ENCODE measurements at places on chromosomes 4 and X.

DNA sequence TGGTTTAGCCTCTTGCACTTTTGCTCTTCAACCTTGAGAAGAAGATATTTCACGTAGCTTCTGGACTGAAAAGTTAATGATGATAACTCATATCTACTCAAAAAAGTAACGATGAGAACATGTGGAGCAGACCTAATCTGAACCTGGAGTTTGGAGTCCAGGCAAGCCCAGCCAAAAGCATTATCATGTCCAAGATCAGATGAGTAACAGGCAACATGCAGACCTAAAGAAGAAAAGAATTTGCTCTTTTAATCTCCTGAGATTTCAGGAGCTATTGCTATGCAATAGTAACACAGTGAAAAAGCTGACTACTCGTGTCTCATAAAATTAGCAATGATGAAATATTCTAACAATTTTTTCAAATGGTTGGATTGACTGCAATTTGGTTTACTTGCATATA lies 21.8 kb upstream of the PPA2 start:
- no peak for DNase-seq

DNA sequence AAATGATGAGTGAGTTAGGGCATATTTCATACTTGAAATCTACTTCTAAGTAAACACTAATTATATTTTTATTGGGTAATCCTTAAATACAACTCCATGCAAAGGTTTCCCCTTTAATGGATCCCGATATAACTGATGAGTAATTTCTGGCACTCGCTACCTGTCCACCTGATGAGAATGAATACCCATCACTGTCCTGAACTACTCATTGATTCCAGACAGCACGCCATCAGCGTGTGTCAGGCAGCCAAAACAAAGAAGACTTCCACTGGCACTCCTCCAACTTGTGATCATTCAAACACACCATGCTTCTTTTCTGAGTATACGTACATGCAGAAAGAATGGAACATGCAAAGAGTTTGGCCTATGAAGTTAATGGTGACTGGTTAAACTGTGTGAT lies 69.4 kb downstream of the HCCS start:
- no peak for DNase-seq

- DNase-seq = peak; percentile 90
Measured at GRCh38 chr4:139453041-139453370, 915 bp upstream of the RAB33B start.

DNA sequence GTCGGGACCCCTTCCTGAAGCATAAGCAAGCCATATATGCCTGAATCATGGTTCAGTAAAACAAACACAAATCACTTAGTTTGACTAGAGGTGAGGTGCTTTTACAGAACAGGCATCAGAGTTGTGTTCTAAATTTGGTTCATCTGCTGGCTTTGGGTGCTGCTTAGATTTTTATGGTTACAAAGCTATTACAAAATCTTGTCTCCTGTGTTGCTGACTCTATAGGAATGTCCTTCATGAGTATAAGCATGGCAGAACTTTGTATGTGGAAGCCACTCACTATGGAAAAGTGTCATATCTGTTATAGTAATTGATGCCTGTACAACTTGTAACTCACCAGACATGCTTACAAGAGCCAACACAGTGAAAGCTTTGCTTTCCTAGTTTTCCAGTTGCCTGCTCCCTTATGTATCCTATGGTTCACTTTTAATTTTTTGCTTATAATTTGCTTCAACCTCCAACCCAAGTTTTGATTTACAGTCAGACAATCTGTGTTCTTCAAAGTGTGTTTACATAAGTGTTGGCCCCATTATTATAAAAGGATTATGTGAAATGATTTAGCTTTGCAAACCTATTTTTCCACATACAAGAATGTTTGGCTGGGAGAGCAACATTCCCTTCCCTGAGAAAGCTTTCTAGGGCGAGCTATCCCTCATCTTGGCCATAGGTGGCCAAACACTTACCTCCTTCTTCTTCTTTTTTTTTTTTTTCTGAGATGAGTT lies 30.0 kb upstream of the CYP2U1 start:
- no peak for DNase-seq

- no peak for DNase-seq
Measured at GRCh38 chr4:3871181-3871852, 105.1 kb downstream of the ADRA2C start.

GRCh38 chr4:25723409-25723808 lies 67.8 kb downstream of the SLC34A2 start:
- DNase-seq = no peak

DNA sequence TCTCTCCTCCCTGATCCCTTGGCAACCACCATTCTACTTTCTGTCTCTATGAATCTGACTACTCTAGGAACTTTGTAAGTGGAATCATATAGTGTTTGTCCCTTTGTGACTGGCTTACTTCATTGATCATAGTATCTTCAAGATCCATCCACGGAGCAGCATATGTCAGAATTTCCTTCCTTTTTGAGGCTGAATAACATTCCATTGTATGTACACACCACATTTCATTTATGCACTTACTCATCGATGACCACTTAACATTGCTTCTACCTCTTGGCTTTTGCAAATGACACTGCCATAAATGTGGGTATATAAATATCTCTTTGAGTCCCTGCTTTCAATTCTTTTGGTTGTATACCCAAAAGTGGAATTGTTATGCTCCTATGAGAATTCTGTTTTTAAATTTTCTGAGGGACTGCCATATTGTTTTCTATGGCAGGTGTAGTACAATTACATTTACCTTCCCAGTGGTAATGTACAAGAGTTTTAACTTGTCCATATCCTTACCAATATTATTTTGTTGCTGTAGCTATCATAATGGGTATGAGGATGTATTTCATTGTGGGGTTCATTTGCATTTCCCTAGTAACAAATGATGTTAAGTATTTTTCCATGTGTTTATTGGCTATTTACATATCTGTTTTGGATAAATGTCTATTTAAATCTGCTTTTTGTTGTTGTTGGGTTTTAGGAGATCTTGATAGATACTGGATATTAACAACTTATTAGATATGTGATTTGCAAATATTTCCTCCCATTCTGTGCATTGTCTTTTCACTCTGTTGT lies 466.1 kb downstream of the C4orf33 start:
- DNase-seq = no peak
